ENCODE measurements at places on chromosomes 1 and 21. TPM values are rescaled to one million over a fixed set of nuclear protein-coding genes. Genes with fewer than 3 reads are reported as not detected.

Gene CNR2
- 2.1 TPM for total RNA-seq

Gene OR2L5
- total RNA-seq, result not detected

Gene TTC34
- 0.40 TPM for total RNA-seq

Gene SLC25A34
- total RNA-seq, result 1.9 TPM

Gene ARHGEF10L
- not detected for total RNA-seq
